ENCODE measurements at places on chromosomes 5 and 9.

DNA sequence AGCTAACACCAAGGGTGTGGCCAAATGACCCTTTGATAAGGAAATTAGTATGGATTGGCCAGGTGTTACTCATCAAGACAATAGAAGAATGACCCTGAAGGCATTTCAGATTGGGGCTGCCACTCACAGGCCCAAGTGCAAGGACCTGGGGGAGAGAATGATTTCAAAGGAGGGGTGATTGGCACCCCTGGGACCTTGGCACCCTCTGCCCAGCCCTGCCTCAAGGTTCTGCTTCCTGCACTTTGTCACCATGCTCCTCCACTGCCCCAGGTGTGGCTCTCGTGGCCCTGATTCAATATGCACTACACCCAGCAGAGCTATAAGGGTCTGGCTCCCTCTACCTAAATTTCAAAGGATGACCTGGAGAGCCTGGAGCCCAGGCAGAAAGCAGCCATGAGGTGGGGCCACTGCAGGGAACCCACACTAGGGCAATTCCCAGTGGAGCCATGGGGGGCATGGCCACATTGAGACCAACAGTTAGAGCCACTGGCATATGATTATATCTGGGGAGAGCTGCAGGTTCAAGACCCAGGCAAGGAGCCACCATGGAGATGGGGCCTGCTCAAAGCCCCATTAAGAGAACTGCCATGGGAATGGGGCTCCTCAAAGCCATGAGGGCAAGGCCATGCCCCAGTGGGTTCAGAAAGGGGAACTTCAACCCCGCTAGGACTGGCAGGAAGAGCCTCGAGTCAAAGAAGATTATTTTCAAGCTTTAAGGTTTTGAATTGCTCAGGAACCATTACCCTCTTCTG is 93.0 kb downstream of the CEMIP2 start:
- no peak for DNase-seq

DNA sequence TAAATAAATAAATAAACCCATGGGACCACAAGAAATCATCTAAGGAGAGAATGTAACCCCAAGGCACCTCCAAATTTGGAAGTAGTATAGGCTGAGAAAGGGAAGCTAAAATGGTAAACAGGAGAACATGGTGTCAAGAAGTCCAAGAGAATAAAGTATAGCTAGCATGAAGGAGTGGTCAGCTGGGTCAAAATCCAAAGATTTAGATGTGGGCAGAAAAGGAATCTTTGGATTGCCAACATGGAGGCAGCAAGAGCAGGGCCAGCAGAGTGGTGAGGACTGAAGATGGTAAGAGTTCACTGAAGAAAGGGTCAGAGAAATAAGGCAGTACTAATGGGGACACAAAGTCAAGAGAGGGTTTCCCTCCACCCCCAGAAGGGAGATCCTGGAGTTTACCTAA is 53.0 kb downstream of the TSSK1B start:
- DNase-seq, result no peak

GRCh38 chr5:45355189-45355992 is 340.8 kb downstream of the HCN1 start:
- DNase-seq, result no peak

GRCh38 chr9:15438891-15439290 is 16.2 kb downstream of the SNAPC3 start:
- DNase-seq, result no peak

- no peak for DNase-seq
Measured at GRCh38 chr5:117892360-117892759, 1096.0 kb downstream of the DTWD2 start.

- peak; percentile 78 for DNase-seq
Measured at GRCh38 chr9:127589955-127590370, 22.1 kb upstream of the STXBP1 start.

- no peak for DNase-seq
Measured at GRCh38 chr9:27977931-27978330, 404.6 kb upstream of the C9orf72 start.

DNA sequence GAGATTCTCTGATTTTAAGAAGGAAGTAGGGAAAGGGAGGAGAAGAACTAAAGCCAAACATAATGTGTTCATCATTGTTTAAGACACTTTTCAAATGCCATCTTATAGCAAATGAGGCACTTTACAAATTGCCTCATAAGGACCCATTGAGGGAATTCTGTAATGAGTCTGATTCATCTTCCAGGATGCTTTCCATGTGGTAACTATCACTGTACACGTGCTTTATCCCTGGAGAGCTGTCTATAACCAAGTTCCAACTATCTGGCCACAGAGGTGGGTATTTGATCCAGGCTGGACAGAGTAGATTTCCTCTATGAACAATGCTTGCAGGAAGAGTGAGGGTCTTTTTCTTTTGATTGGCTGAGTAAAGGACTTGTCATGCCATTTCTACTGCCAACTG is 183.5 kb upstream of the NFIB start:
- no peak for DNase-seq

- DNase-seq, result no peak
Measured at GRCh38 chr9:27600256-27600655, 27.0 kb upstream of the C9orf72 start.

DNA sequence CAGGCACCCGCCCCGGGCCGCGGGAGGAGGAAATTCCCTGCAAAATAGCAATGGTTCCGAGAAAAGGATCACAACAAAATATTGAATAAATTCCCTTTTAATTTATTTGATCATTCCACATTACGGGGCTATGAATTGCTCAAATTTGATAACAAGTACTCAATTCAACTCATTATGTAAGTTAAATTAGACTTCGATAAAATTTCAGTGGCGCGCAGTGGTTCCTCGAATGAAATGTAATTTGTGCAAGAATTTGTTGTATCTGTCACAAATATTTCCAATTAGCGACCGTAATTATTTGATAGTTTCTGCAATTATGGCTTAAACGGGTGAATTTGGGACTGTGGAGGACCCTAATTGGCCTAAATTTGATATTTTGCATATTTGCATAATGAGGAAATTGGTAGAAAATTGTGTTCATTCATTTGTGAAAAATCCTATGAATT is 76.0 kb upstream of the TBCA start:
- DNase-seq, result no peak

GRCh38 chr5:45642370-45642769 is 53.8 kb downstream of the HCN1 start:
- DNase-seq, result no peak

DNA sequence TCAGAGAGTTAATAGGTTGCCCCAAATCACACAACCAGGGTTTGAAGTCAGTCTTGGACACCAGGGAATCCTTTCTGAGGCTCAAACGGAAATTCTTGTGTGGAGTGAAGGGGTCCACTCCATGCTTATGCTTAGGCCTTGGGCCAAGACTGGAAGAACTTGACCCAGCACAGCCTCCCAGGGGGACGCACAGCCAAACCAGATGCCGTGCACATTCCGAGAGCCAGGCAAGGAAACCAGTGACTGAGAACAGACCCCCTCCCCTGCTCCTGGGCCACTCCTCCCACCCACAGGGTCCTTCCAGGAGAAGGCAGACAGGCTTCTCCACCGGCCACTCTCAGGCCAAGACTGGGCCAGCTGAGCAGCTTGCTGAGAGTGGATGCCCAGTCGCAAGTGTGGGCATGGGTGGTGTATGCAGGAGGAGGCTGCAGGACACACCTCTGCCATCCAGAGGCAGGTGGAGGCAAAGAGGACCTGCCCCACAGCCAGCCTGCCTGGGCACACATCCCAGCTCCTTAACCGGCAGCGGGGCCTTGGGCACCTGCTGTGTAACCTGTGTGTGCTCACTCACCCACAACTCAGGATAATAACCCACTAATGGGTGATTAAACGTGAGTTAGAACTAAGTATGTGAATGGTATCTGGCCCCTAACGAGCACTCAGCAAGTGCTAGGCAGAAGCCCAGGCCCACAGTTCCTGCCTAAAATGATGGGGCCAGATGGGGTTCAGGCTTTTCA is 38.0 kb downstream of the NIPAL4 start:
- DNase-seq, result no peak

DNA sequence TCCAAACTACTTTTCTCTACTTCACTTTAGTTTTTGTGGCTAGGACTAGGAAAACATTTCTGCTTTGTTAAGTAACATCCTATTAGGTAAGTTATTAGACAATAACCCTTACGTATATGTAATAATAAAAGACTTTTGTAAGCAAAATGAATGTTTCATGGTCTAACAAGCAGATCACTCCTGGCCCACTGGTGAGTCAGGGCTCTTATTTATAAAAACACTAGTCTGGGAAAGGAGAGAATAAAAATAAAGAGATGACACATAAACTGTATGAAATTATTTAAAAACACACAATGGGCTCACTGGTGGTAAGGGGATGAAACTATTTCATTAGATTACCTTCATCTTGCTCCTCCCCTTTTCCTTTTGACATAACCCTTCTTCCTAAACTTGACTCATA is 2212.2 kb upstream of the ACO1 start:
- no peak for DNase-seq

DNA sequence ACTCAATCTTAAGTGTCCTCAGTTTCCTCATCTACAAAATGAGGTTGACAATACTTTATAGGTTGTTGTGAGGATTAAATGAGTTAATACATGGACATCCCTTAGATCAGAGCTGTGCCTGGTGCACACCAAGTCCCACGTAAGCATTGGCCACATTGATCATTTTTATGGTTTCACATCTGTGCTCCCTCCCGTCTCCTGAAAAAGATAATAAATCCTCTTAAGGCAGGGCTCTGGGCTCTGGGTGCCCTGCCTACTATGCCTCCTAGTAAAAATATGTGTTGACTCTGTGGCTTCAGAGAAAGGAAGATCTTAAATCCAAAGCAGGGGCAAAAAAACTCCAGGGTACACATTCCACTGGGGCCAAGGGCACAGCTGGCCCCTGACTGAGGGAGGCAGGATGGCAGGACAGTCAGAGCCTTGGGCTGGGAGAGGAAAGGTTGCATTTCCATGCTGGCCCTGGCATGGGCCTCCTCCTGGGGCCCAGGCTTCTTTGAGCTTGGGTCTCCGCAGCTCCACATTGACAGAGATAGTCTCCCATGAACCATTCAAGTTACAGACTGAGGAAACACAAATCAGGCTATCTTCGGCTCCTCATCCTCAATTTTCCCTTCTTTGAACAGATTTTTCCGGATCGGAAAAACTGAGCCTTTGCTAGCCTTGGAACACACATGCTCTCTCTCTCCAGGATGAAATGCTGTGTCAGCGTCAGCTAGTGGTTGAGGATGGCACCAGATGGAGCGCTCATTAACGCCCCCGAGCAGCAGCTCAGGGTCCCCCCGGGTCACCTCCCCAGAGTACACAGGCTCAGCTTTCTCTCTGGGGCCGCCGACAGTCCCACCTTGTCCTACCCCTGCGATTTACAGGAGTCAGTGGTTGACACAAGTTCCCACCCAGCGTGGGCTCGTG is 22.4 kb upstream of the KIF12 start:
- no peak for DNase-seq

GRCh38 chr5:180644129-180644824 is 5.1 kb downstream of the FLT4 start:
- no peak for DNase-seq

GRCh38 chr5:6728011-6728794 is 15.0 kb downstream of the TENT4A start:
- DNase-seq, result no peak

DNA sequence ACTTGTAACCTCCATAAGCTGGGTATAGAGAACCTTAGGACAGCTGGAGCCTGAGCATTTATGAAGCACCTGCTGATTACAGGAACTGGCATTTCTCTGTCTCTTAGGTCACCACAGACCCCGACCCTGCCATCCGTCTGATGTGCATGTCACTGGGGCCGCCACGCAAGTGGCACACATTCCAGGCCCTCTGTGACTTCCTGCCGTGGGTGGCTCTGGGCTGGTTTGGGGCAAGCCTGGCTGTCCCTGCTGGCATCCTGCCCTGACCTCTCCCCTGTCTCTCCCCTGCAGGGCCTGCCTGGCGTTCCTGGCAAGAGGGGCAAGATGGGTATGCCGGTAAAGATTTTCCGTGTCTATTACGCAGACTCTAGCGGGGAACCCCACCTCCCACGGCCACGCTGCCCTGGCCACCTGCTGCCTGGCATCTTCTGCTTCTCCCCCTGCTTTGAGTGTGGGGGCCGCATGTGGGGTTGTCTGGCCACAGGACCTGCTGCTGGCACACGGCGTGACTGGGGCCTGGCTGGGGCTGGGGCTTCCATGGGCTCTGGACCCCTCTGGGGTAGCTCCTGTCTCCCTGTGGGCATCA is 55.4 kb downstream of the COL27A1 start:
- DNase-seq, result no peak

DNA sequence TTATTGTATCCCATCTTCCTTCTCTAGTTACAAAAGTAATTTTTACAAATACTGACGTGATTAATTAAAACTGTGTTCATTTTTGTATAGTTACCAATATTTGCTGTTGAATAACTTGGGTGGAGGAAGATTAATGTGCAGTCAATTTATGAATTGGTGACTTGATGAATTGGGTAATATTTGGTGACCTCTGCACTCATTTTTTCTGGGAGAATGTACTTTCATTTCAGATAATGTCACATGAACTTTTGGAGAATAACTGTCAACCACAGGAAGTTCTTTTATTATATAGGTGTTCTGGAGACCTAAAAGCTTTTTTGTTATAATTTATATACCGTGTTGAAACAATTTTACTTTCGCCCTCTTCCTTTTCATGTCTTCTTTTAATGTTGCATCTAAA is 26.4 kb upstream of the FKTN start:
- no peak for DNase-seq

DNA sequence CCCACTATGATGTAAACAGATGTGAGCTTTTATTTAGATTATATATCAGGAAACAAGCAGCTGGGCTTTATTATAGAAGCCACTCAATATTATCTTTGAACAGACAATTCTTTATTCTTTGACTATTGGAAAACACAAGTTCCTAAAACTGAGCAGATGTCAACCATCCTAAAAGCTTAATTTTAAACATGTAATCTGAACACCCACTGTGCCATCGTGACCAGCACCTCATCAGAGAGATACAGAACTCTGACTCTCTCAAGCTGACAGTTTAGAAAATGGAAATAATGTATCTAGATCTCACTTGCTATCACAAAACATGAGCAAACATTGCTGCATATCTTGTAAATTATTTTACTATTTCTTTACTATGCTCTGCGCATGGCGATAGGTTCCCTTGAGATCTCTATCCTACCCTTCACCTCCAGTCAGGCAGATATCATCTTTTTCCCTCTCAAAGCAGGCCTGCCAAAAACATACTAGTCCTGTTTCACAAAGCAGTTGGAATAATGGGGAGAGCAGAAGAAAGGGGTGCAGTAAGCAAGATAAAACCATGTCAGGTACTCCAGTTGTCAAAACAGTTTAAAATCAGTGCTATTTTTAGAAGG is 151.0 kb downstream of the KIAA0825 start:
- DNase-seq, result no peak

- DNase-seq, result no peak
Measured at GRCh38 chr5:80764786-80765185, 110.0 kb upstream of the DHFR start.

DNA sequence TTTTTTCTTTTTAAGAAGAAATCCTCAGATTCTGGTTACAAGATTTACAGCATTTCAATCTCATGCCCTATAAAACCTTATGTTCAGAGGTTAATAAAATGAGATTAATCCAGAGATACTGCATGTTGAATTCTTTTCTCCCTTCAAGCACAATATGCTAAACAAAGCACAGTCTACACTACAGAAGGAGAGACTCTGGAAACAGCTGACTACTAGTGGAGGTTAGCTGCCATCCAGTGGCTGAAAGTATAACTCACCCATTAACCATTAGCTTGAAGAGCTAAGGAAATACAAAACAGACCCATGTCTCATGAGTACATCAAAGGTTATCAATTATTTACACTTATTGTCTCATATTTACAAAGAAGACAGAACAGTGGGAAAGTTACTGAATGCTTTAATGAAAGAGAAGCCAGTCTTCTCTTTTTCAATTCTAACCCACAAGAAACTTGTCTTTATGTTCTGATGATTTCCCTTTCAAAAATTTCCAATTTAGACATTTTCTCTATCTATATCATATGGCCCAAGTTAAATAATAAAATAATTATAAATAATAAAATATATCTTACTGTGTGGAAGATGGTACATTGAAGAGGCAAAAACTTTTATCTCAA is 12.7 kb upstream of the DNAH5 start:
- peak; percentile 68 for DNase-seq
